ENCODE measurements at places on chromosomes 6 and 20.

- H3K36me3 ChIP-seq, result no peaks in the 10 kb centered on the region
- DNase-seq, result no peak
- H3K4me1 ChIP-seq, result no peaks in the 10 kb centered on the region
- no peak overlapping the region for H3K27ac ChIP-seq
- H3K27me3 ChIP-seq, result no peaks in the 10 kb centered on the region
- H3K4me3 ChIP-seq, result no peak overlapping the region
These were observed 300.4 kb downstream of the TAF4 start for GRCh38 chr20:61765081-61765870.

- no peaks in the 10 kb centered on the region for H3K4me1 ChIP-seq
- H3K27me3 ChIP-seq, result no peaks in the 10 kb centered on the region
- no peaks in the 10 kb centered on the region for H3K36me3 ChIP-seq
- no peak overlapping the region for H3K27ac ChIP-seq
- H3K4me3 ChIP-seq, result no peak overlapping the region
These were observed 829 bp upstream of the NOTCH4 start for GRCh38 chr6:32224696-32225095.

DNA sequence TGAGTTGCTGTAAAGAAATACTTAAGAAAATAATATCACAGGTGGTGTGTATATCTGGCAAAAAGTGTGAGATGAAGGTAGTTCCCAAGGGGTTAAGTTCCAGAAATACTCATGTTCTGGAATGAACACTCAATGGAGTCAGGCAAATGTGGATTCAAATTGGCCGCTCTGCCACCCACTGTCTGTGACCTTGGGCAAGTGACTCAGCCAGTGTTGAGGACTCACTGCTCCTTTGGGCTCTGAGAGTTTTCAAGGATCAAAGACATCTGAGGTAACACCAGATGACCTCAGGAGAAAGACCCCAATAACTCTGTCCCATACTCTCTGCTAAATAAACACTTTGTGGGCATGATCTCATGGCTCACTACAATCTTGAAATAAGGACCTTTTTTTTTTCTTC lies 59.2 kb upstream of the EYA2 start:
- no peaks in the 10 kb centered on the region for H3K4me1 ChIP-seq
- no peak overlapping the region for H3K27ac ChIP-seq
- H3K36me3 ChIP-seq, result no peaks in the 10 kb centered on the region
- DNase-seq, result no peak

GRCh38 chr6:39181333-39181732 lies 47.9 kb downstream of the KCNK5 start:
- no peak overlapping the region for H3K27ac ChIP-seq
- H3K4me3 ChIP-seq, result no peak overlapping the region
- no peaks in the 10 kb centered on the region for H3K4me1 ChIP-seq
- no peaks in the 10 kb centered on the region for H3K36me3 ChIP-seq
- no peak for DNase-seq

DNA sequence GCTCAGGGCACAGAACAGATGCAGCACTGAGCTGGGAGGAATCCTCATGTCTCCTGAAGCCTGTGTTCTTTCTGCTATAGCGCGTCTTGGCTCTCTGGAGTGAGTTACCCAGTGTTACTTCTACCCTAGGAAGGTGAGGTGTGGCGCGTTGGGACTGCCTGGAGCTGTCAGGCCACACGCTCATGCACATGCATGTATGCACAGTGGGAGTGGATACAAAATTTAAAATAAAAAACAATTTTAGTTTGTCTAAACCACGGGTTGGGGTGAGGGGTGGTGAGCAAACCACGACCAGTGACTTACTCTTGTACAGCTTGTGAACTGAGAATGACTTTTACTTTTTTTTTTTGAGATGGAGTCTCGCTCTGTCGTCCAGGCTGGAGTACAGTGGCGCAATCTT lies 298.6 kb upstream of the SUPT3H start:
- no peak overlapping the region for H3K4me3 ChIP-seq
- DNase-seq, result no peak
- H3K27me3 ChIP-seq, result no peaks in the 10 kb centered on the region
- no peaks in the 10 kb centered on the region for H3K36me3 ChIP-seq
- H3K27ac ChIP-seq, result no peak overlapping the region

GRCh38 chr6:162217811-162218493 lies 509.6 kb downstream of the PRKN start:
- no peak overlapping the region for H3K4me3 ChIP-seq
- no peak overlapping the region for H3K27ac ChIP-seq
- H3K4me1 ChIP-seq, result no peaks in the 10 kb centered on the region
- no peaks in the 10 kb centered on the region for H3K27me3 ChIP-seq
- DNase-seq, result no peak

DNA sequence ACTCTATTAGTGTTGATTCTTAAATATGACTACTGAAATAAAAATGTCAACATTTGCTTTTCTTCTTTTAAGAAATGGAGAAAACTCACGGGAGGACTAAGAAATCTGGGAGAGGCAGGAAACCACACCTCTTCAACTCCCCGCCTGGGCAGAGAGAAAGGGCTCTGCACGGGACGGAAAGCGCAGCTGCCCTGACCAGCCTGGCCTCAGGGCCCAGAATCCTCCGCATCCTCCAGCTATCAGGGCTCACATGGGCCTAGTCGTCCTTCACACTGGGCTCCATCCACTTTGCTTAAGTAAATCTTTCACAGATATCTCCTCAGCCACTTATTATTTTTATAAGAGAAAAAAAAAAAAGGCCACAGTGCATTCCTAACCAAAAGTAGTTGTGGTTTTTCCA lies 215.1 kb downstream of the TBXT start:
- H3K36me3 ChIP-seq, result no peaks in the 10 kb centered on the region
- no peak overlapping the region for H3K27ac ChIP-seq
- DNase-seq, result no peak
- no peaks in the 10 kb centered on the region for H3K4me1 ChIP-seq
- no peaks in the 10 kb centered on the region for H3K27me3 ChIP-seq

- peaks cover 12% of the 10 kb centered on the region for H3K36me3 ChIP-seq
- no peaks in the 10 kb centered on the region for H3K27me3 ChIP-seq
- no peak for DNase-seq
- H3K4me3 ChIP-seq, result no peak overlapping the region
- H3K4me1 ChIP-seq, result no peaks in the 10 kb centered on the region
These were observed 80.5 kb upstream of the TPD52L1 start for GRCh38 chr6:125073071-125073470.

- no peaks in the 10 kb centered on the region for H3K36me3 ChIP-seq
- no peaks in the 10 kb centered on the region for H3K4me1 ChIP-seq
- H3K4me3 ChIP-seq, result no peak overlapping the region
- no peaks in the 10 kb centered on the region for H3K27me3 ChIP-seq
These were observed 324.7 kb upstream of the JARID2 start for GRCh38 chr6:14921170-14921569.

DNA sequence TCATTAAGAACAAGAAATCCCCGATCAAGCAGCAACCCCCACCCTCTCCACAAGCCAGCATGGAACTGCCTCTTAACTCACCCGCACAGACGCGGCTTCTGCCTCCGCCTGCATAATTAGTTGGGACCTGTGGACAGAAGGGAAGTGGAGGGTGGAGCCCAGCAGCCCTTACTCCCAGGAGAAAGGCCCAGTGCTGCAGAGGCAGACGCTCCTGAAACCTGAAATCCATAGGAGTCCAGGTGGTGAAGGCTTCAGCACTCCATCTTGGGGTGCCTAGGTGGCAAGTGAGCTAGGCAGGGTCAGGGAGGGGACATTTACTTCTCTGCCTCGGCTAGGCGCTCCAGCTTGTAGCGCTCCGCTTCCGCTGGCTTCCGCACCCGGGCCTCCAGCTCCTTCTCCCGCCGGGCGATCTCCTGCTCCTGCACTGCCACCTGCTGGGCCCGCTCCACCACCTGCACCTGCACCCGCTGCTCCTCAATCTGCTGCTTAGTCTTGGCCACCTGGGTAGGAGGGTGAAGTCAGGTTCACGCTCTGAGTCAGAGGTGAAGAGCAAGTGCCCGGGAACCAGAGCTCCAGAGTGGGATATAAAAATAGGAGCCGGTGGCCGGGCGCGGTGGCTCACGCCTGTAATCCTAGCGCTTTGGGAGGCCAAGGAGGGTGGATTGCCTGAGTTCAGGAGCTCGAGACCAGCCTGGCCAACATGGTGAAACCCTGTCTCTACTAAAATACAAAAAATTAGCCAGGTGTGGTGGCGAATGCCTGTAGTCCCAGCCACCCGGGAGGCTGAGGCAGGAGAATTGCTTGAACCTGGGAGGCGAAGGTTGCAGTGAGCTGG lies 10.7 kb downstream of the TUBB start:
- DNase-seq, result no peak
- H3K4me1 ChIP-seq, result peaks cover 8% of the 10 kb centered on the region
- peaks cover 97% of the 10 kb centered on the region for H3K36me3 ChIP-seq
- no peaks in the 10 kb centered on the region for H3K27me3 ChIP-seq
- H3K4me3 ChIP-seq, result no peak overlapping the region

DNA sequence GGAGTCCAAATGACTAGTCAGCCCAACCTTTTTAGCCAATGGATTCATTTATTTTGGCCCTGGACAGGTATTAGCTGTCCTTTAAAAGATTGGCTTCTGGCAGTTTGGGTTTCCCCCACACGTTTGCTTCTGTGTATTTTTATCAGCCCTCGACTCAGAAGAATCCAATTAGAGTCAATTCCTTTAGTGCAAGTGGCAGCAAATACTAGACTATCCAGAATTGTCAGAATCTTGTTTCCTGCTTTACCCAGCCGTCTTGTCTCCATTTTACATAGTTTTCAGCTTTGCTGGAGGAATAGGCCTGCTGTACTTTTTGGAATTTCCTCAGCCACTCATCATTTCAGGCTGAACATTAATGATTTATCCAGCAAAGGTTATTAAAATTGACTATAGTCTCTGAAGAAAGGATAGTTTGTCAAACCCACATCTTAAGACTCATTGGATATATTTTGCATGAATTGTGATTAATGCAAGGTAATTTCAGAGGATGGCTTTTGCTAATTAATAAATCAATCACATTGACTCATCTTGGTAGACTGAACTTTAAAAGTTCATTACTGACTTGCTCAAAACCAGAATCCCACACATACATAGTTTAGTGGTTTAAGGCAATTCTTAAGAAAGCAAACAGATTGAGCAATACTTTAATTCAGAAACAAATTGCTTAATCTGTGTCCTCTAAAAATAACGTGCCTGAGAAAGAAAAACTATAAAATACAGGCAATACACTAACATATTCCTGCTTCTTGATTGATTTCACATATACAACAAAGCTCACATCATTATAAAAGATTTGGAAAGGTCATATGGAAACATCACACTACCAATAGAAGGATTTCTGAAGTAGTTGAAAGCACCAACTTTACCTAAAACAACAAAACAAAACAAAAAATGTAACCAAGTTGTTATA lies 62.9 kb upstream of the ZNF217 start:
- peaks cover 3% of the 10 kb centered on the region for H3K4me1 ChIP-seq
- H3K27me3 ChIP-seq, result no peaks in the 10 kb centered on the region
- no peak overlapping the region for H3K27ac ChIP-seq
- no peaks in the 10 kb centered on the region for H3K36me3 ChIP-seq
- H3K4me3 ChIP-seq, result no peak overlapping the region

- no peaks in the 10 kb centered on the region for H3K36me3 ChIP-seq
- no peaks in the 10 kb centered on the region for H3K4me1 ChIP-seq
- H3K27me3 ChIP-seq, result no peaks in the 10 kb centered on the region
- DNase-seq, result no peak
These were observed 208.8 kb upstream of the PLCB4 start for GRCh38 chr20:8860011-8860495.

- no peaks in the 10 kb centered on the region for H3K27me3 ChIP-seq
- no peaks in the 10 kb centered on the region for H3K36me3 ChIP-seq
- H3K27ac ChIP-seq, result no peak overlapping the region
These were observed 28.3 kb downstream of the C6orf132 start for GRCh38 chr6:42113936-42114636.

- H3K4me1 ChIP-seq, result no peaks in the 10 kb centered on the region
- no peaks in the 10 kb centered on the region for H3K27me3 ChIP-seq
- peak overlapping the region; percentile 10 for H3K27ac ChIP-seq
- peak overlapping the region; percentile 48 for H3K4me3 ChIP-seq
- H3K36me3 ChIP-seq, result no peaks in the 10 kb centered on the region
These were observed 56.3 kb upstream of the ANKEF1 start for GRCh38 chr20:9978397-9979004.

DNA sequence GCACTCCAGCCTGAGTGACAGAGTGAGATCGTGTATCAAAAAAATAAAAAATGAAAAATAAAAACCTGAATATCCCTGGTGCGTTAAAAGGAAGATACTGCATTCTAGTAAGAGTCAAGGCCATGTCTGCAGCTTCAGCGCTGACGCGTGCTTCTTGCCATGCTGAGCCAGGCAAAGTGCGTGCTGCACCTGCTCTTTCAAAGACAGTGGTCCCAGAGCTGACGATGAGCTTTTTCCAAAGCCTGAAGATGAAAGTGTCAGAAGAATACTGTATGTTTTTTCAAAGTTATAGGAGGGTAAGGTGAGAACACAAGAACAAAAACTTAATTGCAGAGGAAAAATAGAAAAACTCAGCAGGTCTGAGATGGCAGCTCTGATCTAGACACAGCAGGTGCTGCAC lies 115.1 kb downstream of the RNASET2 start:
- no peaks in the 10 kb centered on the region for H3K36me3 ChIP-seq
- DNase-seq, result no peak
- no peak overlapping the region for H3K4me3 ChIP-seq
- no peaks in the 10 kb centered on the region for H3K27me3 ChIP-seq
- H3K4me1 ChIP-seq, result no peaks in the 10 kb centered on the region

GRCh38 chr6:138953451-138953850 lies 34.6 kb downstream of the REPS1 start:
- no peaks in the 10 kb centered on the region for H3K36me3 ChIP-seq
- peaks cover 6% of the 10 kb centered on the region for H3K4me1 ChIP-seq
- no peak overlapping the region for H3K4me3 ChIP-seq
- DNase-seq, result no peak

GRCh38 chr6:157600807-157601206 lies 219.8 kb downstream of the ZDHHC14 start:
- no peak overlapping the region for H3K27ac ChIP-seq
- H3K36me3 ChIP-seq, result peaks cover 2% of the 10 kb centered on the region
- no peaks in the 10 kb centered on the region for H3K27me3 ChIP-seq
- H3K4me3 ChIP-seq, result no peak overlapping the region

DNA sequence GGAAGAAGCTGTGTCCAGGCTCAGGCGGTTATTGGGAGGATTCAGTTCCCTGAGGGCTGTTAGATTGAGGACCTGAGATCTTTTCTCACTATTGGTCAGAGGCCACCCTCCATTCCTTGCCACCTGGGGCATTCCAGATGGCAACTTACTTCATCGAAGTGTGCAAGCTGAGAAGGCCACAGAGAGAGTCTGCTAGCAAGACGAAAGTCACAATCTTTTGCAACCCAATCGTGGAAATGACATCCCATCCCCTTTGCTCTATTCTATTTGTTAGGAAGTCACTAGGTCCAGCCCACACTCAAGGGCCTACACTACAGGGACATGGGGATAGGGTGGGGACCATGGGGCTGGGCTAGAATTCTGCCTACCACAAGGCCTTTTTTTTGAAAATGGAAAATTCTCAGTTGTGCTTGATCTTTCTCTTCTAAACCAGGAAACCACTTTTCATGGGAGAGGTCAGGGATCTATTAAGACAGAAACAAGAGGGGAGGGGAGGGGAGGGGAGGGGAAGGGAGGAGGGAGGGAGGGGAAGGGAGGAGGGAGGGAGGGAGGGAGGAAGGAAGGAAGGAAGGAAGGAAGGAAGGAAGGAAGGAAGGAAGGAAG lies 217.2 kb downstream of the BCAS1 start:
- H3K27me3 ChIP-seq, result no peaks in the 10 kb centered on the region
- H3K4me1 ChIP-seq, result no peaks in the 10 kb centered on the region
- DNase-seq, result no peak
- H3K27ac ChIP-seq, result no peak overlapping the region
- no peaks in the 10 kb centered on the region for H3K36me3 ChIP-seq
